Fibroblast of skin of left biceps (primary cell): ENCODE measurements at places on chromosomes 5 and 9.
A peak's percentile ranks its signal among the peaks of the same experiment; 100 is the strongest.

DNA sequence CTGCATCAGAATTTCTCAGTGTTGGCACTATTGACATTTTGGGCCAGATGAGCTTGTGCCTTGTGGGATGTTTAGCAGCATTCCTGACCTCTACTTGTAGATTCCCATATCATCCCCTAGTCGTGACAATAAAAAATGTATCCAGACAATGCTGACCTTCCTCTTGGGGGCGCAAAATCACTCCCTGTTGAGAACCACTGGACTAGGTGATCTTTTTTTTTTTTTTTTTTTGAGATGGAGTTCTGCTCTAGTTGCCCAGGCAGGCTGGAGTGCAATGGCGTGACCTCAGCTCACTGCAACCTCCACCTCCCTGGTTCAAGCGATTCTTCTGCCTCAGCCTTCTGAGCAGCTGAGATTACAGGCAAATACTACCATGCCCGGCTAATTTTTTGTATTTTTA is 22.6 kb downstream of the STXBP1 start:
- no peak for DNase-seq

DNA sequence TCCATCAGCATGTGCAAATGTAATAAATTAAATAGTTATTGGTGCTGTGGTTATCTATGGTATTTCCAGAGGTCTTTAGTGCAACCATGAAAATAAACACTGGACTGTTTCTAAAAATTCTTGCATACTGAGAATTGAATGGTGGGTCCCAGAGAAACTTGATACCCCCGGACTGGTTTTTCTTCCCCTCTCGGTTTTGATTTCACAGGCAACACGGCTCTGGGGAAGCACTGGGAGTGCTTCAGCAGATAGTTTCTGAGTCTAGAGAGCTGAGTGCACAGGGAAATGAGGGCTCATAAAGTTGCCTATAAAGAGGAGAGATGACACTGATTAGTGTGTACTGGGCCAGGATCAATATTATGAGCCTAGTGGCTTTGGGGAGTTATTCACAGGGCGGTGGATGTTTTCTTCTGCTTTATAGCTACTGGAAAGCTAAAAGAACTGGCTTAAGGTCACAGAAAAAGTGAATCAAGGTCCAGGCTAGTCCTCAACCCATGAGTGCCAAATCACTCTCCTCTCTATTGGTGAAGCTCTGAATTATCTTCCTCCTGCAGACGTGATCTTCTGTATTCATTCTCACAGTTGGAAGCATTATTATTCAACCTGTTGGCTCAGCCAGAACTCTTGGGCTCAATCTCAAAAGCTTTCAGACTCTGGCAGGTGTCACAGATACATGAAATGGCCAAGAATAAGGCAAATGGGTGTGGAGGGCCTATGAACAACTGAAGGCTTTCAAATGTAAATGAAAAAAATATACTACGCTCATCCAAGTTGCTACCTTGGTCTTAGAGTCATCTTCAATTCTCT is 170.2 kb upstream of the HMHB1 start:
- DNase-seq = peak; percentile 68

DNA sequence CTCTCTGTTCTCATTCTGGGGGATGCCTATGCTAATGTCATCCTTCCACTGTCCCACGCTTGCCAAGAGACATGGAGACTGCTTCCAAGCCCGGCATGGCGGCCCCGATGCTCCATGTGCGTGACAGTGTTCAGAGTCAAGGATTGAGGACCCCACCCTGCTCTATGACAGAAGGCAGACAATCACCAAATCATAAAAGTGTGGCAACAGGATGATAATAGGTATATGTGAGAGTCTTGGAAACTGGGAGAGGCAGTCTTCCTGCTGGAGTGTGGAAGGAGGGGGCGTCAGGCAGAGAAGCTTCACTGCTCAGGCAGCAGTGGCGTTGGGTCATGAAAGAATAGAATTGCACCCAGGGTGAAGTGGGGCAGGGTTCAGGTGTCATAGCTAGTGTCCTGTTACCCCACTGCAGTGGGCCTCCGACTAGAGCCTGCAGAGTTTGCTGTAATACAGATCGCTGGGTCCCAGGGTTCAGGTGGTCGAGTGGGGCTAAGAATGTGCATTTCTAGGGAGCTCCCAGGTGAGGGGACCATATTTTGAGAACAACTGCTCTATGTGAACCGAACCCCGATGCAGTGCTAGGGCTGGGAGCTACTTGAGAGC is 12.5 kb upstream of the GADD45G start:
- DNase-seq = no peak

DNA sequence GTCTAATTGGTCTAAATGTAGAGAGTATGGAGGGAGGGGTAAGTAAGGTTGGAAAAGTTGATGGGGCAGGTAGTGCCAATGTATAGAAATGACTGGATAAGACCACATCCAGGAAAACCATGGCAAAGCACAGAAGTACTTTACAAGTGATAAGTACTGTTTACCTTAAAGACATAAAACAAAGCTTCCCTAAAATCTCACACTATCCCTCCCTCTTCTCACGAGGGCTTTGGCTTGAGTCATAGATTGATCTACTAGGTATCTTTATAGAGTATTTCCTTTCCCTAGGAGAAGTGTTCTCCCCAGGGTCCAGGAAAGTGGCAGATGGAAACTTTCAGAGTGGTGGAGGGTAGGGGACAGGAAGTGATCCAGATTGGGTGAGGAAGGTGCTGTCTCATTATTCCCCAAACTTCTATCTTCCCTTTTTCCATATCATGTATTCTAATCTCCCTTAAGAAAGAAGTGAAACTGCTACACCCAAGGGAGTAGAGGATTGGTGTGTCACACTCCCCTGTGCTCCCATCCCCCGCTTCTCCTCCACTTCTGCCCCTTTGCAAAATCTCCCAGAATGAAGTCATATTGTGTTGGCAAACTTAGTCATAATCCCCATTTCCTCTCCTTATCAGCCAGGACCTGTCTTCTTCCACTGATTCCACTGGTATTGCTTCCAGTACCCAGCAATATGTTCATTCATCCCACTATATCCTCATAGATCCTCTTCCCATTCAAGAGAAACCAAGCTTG is 14.6 kb downstream of the IL33 start:
- no peak for DNase-seq

DNA sequence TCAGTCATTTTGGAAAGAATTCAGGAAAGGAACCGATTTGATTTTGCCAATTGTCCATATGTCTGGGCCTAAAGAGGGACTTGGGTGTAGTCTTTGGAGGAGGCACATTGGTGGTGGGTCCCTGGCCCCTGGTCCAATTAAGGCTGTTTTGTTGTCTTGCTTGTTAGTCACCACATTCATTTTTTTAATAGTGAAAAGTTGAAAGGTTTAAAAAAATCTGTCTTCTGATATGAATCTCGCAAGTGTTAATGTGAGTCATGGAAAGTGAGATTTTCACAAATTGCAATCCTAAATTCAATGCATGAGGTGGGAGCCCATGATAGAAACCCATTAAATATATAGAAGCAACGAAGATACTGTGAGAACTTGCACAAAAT is 165.9 kb upstream of the OTULINL start:
- no peak for DNase-seq

DNA sequence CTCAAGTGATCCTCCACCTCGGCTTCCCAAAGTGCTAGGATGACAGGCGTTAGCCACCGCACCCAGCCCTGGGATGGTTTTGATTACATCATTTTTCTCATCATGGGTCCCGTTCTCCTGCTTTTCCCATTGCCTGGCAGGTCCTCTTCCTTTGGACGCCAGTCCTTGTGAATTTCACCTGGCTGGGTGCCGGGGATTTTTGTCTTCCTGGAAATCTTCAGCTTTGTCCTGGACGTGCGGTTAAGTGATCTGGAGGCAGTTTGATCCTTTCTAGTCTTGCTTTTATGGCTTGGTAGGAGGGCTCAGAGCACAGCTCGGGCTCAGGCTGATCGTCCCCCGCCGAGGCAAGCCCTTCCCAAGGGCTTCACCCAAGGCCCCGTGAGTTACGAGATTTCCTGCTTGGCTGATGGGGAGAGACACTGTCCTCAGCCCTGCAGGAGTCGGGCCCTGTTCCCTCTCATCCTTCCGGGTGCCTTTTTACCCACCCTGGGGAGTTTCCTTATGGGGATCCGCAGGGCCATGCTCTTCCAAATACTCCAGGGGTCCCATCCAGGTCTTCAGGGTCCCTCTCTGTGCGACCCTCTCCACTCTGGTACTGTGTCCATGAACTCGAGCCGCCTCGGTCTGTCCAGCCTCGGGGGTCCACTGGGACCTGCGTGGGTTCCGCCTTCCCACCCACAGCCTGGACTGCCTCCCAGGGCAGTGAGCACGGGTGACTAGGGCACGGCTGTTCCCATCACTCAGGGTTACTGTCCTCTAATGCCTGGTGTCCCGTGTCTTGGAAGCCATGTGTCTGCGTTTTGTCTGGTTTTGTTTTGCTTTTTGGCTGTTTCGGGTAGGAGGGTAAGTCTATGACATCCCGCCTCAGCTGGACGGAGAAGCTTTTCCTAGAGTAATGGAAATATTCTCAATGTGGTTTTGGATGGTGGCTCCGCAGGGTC is 22.3 kb upstream of the EGFL7 start:
- DNase-seq = no peak
